ENCODE measurements at places on chromosomes 4 and X.
A peak's percentile ranks its signal among the peaks of the same experiment; 100 is the strongest.

DNA sequence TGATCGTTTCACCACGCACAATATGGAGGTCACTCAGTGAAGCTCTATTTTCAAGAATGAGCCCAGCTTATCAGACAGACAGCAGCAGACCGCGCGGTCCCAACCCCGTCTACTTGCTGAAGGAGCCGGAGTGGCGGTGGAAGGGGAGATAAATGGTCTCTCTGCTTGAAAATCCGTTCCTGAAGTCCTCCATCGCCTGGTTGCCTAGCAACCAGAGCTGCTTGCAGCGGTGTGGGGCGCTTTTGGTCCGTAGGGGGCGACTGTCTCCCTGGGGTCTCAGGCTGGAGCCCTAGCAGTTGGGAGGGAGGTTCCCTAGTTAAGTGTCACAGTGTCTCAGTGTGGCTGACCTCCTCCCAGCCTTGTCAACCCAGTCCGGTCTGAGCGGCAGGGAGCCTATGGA is 8.3 kb upstream of the DLG3 start:
- DNase-seq: no peak

DNA sequence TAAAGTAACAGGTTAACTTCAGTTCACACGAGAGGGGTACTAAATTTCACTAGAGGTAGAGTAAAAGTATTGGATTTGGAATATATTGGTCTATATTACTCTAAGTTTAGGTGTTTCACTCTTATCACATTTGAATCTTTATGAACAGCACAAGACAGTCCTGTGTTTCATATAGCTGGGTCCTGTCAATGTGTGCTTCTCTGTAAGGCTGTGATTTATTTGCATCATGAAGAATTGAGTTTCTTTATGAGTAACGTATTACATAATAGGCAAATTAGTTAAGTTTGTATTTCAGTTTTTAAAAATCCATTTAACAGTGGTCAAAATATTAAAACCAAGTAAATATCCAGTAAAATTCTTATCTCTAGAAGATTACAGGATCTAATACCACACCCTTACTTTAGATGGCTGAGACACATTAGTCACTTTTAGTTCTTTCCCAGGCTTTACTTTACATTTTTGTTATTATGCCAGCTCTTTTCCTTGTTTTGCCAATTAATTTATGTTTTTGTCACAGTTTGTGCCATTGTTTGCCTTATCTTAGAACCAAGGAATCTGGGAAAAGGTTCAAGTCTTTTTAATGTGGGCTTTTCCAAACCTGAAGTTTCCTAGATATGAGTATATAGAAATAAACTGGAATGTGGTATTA is 32.1 kb downstream of the NUDT6 start:
- no peak for DNase-seq

DNA sequence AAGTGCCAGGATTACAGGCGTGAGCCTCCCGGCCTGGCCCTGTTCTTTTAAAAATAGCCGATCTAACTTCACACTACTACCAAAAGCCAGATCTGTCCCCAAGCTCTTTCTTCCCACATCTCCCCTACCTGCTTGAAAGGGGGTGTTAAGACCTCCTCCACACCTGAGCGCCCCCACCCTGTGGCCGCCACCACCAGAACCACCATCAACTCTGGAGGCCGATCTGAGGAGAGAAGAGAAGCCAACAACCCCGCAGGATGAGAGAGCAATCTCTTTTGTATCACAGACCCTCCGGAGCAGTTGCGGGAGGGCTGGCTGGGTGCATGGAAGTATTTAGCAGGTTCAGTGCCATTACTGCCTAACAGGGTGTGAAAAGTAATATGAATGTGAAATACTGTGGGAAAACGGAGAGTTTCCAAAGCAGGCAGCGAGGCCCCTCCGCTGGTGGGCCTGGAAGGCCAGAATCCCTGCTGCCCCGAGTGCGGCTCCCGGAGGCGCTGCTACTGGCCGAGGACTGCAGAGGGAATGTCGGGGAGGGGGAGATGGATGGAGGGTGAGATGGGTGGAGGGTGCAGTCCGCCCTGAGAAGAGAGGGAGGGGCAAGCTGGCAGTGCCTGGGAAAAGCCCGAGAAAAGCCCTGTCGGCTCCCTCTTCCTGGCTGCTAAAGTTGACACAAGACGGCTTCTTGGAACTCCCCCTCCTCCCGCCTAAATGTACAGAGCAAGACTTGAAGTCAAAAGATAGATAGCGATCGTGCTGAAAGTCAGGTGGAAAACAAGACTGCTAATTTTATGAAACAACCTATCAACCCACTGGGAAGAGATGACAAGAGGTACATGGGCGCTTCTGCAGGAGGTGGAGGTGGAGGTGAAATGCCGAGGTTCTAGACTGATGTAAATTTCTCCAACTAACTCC is 22.3 kb downstream of the HAND2 start:
- no peak for DNase-seq

- peak; percentile 28 for DNase-seq
Observed at GRCh38 chr4:26034849-26035248, 120.8 kb downstream of the SMIM20 start.

DNA sequence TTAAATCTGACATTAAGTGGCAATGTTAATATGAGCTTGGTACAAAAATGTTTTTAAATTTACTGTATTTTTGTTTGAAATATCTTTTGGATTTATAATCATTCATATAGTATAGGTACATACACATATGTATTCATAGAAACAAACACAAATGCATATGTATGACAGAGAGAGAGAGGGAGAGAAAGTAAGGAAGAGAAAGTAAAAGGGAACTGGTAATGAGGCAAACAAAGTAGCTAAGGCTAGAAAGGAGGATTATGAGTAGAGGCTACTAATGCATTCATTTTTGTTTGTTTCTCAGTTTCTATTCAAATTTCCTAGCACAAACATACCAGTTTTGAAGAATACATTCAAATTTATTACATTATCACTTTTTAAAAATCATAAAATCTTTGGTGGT is 132.4 kb downstream of the GLRA3 start:
- no peak for DNase-seq

DNA sequence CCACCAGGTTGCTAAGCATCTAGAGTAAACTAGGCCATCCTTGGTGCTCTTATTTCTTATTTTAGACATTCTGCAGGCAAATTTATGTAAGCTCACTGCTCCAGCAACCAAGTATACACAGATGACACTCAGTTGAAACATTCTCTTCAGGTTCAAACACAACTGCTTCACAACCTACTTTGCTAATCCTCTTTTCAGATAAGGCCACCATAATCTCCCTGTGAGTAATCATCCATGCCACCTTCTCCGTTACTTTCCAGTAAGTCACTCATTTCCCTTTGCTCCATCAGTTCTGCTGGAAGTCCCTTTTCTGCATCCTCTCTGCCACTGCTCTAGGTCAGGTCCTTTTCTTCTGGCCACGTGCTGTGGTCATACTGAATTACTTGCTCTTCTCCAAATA is 120.2 kb upstream of the WDFY3 start:
- DNase-seq: no peak

- DNase-seq: no peak
Observed at GRCh38 chr4:146640021-146640464, 1.4 kb downstream of the POU4F2 start.

DNA sequence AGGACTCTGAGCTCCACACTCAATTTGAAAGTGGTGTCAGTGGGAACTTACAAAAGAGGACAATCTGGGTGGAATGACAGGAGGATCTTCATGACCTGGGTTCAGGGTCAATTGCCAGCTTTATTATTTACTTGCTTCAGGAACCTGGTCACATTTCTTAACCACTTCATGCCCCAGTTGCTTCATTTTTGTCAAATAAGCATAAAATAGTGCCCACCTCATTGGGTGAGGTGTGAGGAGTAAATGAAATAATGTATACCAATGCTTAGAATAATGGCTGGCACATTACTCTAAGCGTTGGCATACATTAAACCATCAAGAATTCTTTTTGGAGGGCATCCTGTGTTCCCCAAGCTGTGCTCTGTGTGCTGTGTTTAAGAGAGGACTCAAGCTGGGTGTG is 19.4 kb downstream of the VGLL1 start:
- DNase-seq: no peak

Data from activated CD4-positive, alpha-beta T cell treated with anti-CD3 and anti-CD28 coated beads for 48 hours (primary cell).